ENCODE measurements at places on chromosomes 7 and 10.
A peak's percentile ranks its signal among the peaks of the same experiment; 100 is the strongest.

DNA sequence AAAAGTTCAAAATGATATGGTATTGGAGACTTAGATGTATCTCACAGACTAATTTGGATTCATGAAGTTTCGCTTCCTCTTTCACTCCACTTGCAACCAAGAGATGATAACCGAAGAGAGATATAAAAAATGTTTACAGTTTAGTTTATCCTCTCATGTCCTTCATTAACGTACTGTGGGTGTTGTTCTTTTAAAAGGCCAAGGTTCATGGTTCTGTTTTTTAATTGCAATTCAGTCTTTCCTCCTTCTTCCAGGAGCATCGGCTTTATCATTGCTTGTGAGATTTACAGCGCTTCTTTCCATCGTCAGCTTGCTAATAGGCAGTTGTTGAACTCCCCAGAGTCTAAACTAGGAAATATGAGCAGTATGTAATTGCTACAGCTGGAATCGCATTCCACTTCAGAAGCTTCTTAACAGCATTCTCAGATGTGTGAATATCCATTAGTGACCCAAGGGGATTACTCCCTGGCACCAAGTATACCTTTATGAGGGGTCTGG lies 75.9 kb upstream of the HGF start:
- DNase-seq = no peak

GRCh38 chr7:37769291-37769690 lies 79.1 kb upstream of the NME8 start:
- DNase-seq = no peak

GRCh38 chr7:121803039-121803438 lies 69.9 kb upstream of the PTPRZ1 start:
- DNase-seq = peak; percentile 9

- DNase-seq = no peak
These were observed 530.9 kb downstream of the SORCS3 start for GRCh38 chr10:105171945-105172344.

GRCh38 chr7:143288836-143289235 lies 685 bp downstream of the CASP2 start:
- DNase-seq = peak; percentile 46

- DNase-seq = peak; percentile 93
These were observed 160.3 kb upstream of the KLF14 start for GRCh38 chr7:130894146-130894908.

- DNase-seq = no peak
These were observed 27.9 kb upstream of the GATA3 start for GRCh38 chr10:8026349-8027259.

DNA sequence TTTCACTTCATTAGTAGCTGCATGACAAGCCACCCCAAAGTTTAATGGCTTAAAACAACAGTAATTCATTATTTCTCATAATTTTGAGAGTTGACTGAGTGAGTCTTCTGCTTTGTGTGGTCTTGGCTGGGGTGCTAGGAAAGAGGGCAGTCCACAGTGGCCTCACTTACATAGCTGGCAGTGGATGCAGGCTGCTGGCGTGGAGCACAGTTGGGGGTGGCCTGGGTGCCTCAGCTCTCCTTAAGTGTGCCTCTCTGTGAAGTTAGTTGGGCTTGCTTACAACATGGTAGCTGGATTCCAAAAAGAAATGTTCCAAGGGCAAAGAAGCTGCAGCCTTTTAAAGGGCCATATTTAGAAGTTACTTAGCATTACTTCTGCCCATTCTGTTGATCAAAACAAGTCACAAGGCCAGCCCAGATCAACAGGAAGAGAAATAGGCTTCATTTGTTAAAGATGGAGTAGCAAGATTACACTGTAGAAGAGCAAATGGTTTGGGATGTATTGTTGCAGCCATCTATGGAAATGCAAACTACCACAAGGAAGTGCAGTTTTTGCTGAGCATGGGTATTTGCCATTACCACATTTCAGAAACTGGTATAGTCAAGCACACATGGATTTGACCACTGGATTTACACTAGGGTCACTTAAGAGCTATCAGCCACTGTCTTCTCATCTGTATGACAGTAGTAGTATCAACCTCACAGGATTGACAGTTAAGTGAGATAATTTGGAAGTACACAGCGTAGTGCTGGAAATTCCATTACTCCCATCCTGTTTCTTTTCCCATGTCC lies 33.6 kb downstream of the ZEB1 start:
- no peak for DNase-seq

GRCh38 chr7:132899833-132900232 lies 182.1 kb downstream of the CHCHD3 start:
- DNase-seq = no peak

GRCh38 chr10:111148025-111148424 lies 71.2 kb downstream of the ADRA2A start:
- DNase-seq = no peak

DNA sequence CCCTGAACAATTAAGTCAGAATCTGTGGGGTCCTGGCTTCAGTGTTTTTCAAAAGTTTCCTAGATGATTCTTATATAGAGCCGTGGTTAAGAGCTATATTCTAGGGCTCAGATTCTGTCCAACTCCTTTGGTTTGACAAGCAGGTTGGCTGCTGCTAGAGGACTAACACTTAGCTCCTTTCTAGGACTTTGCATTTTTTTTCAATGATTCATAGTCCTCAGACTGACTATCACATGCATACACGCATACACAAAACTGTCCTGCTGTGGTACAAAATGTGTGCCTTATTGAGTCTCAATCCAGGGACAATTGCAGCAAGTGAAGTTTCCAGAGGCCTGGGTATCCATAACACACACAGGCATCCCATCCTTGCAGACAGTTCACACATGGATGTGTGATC lies 392.0 kb downstream of the NRG3 start:
- peak; percentile 63 for DNase-seq

DNA sequence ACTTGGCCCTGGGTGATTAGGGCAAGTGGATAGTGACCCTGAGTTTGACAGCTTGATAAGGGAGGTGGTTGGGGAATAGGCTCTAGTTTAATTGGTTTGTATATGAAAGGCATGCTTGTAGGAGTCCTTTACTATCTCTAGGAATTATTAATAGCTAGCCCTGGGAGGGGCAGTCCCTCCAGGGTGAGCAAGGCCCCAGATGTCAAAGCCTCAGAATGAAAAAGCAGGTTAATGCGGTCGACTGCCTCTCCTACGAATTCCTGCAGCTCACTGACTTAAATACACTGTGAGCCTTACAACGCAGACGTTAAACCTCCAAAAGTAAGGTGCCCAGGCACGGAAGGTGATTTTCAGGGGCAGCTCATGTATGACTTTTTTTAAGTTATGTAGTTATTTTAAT lies 5.2 kb upstream of the BTBD16 start:
- no peak for DNase-seq

GRCh38 chr7:131745390-131746248 lies 189.2 kb upstream of the PODXL start:
- peak; percentile 84 for DNase-seq

GRCh38 chr7:82605247-82605864 lies 161.8 kb upstream of the CACNA2D1 start:
- DNase-seq = peak; percentile 70

DNA sequence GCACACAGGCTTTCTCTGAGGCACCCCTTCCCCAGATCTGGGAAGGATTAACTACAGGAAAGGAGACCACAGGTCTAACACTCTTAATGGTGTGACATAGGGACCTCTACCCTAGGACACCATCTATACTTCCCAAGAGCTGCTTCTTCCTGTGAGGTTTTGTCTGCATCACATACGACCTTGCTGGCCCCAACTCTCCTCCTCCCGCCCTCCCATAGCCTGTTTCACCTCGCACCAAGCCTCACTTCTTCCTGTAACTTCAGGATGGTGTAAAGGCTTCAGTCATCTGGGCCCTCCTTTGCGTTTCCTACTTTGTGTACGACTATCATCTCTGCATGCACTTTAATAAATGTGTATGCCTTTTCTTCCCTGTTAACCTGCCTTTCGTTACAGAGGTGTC lies 274.3 kb downstream of the KLF6 start:
- no peak for DNase-seq

GRCh38 chr7:70645279-70645678 lies 486.7 kb upstream of the GALNT17 start:
- DNase-seq = no peak

- DNase-seq = no peak
These were observed 78.8 kb downstream of the SGMS1 start for GRCh38 chr10:50544857-50545429.

DNA sequence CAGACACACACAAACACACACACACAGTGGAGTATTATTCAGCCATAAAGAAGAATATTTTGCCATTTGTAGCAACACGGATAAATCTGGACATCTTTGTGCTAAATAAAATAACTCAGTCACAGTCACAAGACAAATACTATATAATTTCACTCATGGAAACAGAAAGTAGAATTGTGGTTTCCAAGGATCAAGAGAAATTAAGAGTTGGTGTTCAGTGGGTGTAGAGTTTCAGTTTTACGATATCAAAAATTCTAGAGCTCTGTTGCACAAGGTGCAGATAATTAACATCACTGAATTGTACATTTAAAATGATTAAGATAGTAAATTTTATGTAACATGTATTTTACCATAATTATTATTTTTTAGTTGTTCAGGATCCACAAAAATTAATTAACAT lies 1235.0 kb downstream of the XPNPEP1 start:
- no peak for DNase-seq

DNA sequence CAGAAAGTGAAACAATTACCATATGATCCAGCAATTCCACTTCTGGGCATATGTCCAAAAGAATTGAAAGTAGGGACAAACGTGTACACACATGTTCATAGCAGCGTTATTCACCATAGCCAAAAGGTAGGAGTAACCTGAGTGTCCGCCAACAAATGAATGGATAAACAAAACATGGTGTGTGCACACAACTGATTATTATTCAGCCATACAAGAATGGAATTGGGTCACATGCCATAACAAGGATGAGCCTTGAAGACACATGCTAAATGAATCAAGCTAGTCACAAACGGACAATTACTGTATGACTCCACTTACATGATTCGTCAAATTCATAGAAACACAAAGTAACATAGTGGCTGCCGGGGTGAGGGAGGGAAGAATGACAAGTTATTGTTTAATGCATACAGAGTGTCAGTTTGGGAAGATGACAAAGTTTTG lies 4.1 kb upstream of the OIT3 start:
- DNase-seq = peak; percentile 25

DNA sequence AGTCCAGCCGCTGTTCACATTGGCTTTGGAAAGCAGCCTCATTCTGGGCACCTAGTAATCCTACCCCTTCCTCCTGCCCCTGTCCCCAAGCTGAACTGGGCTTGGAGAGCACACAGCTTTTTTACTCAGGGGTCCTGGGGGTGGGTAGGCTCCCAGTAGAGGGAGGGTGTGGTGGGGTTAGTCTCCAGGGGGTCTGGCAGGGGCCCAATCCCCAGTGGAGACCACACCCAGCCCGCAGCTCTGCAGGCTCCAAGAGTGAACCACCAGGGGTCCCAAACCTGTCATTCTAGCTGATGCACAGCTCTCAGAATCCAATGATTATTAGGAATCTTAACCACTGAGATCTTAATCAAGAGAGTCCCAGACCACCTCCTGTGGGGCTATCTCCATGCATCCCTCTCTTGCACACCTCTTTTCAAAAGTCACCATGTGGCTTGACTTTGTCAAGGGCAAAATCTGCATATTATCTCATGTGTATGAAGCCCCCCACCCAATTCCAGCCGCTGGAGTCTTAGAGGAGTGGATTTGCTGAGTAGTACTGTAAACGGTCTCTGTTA lies 2.7 kb downstream of the HOXA11 start:
- no peak for DNase-seq

DNA sequence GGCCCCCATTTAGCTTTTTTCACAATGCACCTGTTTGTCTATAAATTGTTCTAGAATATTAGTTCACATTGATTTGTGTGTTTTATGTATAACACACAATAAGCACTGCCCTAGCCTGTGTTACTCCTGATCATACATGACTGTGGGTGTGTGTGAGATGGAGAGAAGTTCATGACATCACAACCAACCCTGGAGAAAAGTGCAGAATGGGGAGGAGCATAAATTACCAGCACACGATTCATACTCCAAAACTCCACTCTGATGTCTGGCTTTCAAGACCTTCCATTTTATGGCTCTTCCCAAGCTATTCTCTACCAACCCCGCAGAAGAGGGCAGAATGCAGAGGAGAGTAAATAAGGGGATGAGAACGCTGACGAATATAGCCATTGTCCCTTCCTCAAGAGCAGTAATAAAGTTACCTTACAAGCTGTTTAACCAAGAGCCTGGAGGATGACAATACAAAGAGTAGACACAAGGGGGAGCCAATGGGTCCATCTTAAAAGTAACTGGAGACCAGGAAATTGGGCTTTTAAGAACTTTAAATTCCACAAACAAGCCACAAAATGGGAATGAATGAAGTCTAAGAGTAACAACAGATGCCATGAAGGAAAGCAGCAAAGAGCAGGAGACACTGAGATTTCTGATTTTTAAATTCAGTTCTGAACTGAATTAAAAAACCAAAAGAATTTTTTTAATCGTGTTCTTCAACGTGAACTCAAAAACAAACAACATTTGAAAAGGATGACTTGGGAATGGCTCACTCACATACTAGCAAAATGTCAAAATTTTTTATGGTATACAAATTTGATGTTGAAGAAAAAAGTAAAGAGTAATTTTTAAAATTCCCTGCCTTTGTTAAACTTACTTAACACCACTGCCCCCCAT lies 159.6 kb downstream of the PARD3 start:
- DNase-seq = peak; percentile 88

DNA sequence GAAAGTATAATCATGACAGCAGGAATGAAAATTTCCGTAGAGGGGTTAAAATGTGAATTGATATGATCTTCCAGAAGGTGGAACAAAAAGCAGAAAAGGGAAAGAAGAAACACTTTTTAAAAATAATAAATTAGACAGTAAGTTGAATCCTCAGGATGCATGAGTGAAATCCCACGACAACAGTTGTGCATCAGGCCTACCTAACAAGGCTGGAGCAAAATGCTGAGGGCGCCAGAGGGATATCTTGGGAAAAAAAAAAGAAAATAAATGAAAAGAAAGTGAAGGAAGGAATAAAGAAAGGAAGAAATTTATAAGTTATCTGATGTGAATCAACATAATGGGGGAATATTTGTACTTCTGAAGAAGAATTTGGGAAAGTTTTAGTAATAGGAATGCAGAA lies 13.0 kb upstream of the HUS1 start:
- DNase-seq = no peak

DNA sequence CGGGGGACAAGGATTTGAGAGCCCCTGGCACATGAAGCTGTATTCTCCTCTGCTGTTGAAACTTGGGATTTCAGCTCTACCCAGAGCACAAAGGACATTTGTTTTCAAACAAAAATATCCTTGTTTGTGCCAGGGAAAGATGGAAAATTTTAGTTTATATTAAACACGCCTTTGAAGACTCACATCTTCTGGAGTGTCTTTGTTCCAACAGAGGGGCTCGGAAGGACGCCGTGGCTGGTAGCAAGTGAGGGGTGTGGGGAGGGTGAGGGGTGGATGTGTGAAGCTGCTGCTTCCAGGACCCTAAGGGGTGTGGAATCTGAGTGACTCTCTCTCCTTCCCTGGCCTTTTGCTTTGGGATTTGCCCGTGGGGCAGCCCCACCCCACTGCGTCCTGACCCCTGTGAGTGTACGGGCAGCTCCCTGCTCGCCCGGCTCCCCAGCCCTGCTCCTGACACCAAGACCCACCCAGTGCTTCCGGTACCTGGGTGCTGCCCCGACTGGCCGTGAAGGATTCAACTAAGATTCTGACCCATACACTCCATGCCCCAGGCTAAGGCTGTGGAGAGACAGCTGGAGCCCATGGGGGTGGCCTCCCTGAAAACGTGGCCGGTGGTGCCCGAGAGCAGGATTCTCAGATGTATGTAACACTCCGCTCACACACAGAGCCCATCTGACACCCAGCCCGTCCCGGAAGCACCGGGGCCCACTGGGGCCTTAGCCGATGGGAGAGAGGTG lies 59.6 kb downstream of the ZRANB1 start:
- no peak for DNase-seq

Measured in astrocyte of the hippocampus (primary cell).